ENCODE measurements at places on chromosomes 2 and 18.

DNA sequence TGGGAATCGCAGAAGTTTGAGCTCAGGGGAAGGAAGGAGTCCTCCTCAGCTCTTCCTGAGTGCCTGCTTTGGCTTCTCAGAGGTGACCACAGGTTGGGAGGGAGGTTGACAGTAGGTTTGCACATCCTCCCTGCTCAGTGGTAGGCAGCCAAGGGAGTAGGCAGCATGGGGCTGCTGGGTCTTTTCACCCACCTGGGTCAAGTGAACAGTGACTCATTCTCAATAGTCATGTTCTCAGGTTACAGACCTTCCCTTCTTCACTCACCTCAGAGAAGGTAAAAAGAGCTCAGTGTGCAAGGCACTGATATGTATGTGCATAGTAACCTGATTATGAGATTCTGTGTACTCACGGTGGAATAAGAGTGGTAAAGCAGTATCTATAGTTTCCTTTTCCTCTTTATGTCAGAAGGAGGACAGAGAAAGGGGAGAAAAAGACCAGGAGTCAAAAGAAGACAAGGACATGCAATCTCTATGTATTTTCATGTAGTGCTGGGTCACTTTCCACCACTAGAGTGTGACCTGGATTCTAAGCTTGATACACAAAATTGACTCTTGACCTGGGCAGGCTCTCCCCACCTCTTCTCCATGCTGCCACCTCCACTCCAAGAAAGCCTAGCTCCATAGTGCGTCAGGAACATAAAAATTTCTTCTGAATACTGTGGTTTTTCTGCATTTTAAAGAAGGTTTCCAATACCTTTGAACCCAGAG is 36.5 kb upstream of the ASNSD1 start:
- no peak for DNase-seq

DNA sequence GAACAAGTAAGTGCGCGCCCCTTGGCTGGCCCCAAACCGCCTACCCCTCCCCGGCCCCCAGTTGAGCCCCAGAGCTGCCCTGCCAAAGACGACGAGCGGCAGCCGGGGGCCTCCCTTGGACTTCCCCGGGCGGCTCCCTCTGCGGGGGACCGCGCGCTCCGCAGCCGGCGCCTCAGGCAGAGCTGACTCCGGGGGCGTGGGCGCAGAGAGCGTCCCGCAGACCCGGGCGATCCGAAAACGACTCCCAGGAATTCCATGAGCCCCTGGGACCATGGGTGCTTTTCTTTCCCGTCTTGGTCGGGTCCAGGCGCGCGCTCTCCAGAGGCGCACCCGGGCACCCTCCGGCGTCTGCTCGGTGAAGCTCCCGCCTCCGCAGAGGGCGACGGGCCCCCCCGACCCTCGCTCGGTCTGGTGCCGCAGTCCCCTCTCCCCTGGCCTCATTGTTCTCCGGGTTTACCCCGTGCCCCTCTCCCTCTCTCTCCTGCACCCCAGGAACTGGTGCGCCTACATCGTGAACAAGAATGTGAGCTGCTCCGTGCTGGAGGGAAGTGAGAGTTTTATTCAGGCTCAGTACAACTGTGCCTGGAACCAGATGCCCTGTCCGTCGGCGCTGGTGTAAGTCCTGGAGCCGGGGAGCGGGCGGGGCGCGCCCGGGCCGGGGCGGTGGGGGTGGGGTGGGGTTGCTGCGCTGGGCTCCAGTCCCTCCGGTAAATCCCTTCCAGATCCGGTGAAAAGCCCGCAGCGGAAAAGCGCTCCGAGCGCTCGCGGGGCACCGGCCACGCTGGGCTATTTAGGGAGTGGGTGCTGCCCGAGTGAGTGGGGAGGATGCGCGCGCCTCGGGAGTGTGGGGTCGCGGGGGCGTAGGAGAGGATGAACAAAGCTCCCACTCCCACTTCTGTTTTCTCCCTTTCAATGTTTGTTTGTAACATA is 776 bp downstream of the EMILIN2 start:
- peak; percentile 22 for DNase-seq

- no peak for DNase-seq
Observed at GRCh38 chr2:128558895-128559532, 240.3 kb upstream of the HS6ST1 start.

- DNase-seq: no peak
Observed at GRCh38 chr18:54134053-54134452, 90.4 kb downstream of the MBD2 start.

GRCh38 chr18:5309888-5310470 is 14.5 kb upstream of the ZBTB14 start:
- DNase-seq: no peak

DNA sequence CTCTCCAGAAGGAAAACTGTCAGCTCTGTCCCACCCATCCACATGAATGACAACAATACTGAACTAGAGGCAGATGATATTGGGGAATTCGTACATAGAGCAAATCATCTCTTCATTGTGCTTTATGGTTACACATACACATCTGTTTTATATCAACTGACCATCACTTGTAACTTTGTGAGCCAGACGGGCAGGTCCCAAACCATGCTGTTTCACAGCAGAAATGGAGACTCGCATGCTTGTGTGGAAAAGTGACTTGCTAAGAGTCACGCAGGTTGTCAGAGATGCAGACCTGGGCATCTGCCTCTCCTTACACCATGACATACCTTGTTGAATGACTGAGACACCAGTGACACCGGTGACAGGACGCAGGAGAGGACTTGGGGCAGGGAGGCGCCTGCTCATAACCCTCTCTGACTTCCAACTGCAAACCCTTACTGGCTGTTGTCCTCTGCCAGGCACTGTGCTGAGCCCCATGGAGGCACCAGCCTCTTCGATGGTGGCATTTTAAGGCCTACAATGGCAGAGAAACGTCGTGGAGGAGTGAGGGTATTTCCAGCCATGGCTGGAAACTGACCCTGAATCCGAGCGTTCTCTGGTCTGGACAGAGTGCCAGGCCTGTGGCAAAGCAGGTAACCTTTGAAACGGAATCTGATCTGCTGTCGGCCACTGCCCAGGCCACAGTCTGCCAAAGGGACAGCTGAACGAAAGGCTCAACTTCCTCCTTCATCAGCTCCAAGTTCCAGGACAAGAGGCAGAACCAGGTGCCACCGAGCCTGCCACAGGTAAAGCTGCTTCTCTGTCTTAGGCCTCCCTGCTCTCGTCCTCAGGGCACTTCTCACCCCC is 26.9 kb upstream of the ROCK2 start:
- no peak for DNase-seq

GRCh38 chr2:96097441-96097840 is 18.9 kb downstream of the ADRA2B start:
- DNase-seq: no peak

- DNase-seq: no peak
Observed at GRCh38 chr2:177063331-177063730, 149.3 kb upstream of the HNRNPA3 start.

GRCh38 chr2:221255862-221256261 is 316.2 kb downstream of the EPHA4 start:
- DNase-seq: no peak

DNA sequence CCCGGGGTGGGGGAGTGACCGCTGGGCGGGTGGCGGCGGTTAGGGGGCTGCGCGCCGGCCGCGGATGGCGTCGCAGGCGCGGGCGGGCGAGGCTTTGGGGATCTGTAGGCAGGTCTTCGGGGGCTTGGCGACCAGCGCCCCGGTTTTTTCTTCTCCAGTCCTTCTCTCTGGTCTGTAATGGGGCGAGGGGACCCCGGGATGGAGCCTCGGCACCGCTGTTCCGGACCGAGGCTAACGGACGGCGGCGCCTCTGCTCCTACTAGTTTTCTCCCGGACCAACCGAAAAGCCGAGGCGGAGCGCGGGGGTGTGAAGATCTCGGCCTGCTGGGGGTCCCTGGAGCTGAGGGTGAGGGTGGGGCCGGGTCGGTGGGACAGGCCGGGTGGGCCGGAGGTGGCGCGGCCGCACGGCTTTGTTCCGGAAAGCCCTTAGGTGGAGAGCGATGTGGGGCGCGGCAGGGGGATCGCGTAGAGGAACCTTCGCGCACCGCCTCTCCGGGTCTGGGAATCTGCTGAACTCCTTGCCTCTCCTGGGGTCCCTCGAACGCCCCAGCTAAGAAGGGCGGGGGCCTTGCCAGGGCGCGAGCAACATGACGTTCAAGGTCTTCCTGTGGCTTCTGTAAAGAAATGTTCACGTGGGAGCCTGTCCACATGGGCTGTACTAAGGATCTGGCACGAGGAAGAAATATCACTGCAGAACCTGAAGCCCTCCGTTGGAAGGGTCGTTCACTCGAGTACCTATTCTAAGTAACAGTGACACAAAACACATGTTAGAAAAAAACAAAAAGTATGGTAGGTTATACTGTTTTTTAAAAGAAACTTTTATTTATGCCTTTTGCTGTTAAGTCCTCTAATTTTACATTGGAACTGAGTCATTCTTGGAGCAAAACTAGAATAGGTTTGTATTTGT is 861 bp downstream of the SLC39A10 start:
- peak; percentile 30 for DNase-seq

GRCh38 chr2:29059624-29060023 is 14.7 kb downstream of the PCARE start:
- no peak for DNase-seq

DNA sequence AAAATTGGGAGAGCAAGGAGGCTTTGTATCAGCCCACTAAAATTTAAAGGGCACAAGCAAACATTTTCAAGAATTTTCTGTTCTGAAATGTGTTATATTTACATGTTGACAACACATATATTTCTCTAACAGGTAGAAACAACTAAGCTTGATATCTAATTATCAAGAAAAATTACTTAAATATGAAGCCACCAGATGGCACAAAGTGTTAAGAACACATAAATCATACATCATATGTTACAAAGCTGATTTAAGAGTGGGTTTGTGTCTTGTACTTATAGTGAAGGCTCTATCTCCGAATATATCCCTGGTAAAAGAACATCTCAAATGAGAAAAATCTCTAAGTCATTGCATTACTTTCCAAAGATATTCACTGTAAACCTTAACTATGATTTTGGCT is 19.6 kb upstream of the CREB1 start:
- DNase-seq: no peak

Data from stimulated activated CD4-positive, alpha-beta T cell treated with anti-CD3 and anti-CD28 coated beads, TNF-alpha, amount 100 ng/mL, for 4 hours (primary cell).